Stimulated activated CD4-positive, alpha-beta T cell treated with anti-CD3 and anti-CD28 coated beads, TNF-alpha, amount 100 ng/mL, for 1 hour (primary cell): ENCODE measurements at places on chromosomes 16 and 17.
A peak's percentile ranks its signal among the peaks of the same experiment; 100 is the strongest.

DNA sequence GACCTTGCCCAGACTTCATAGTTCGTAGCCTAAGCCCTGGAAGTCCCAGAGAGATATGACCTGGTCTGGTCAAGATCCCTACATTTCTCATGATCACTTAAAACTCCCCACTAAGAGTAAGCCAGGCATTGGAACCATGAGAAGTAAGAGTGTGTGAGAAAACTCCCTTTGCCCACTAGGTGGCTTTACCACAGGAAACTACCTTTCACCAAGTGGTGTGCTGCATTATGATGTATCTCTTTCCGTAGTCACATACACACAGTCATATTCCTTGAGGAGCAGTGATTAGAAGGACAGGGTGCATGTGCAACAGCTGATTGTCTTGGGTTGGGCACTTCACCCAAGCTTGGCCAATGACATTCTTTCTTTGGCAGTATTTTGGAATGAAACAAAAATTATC is 639.3 kb downstream of the KCNJ2 start:
- no peak for DNase-seq

- no peak for DNase-seq
These were observed 65.7 kb downstream of the HLF start for GRCh38 chr17:55330344-55330933.

GRCh38 chr17:55694286-55694910 is 28.3 kb downstream of the TMEM100 start:
- no peak for DNase-seq

DNA sequence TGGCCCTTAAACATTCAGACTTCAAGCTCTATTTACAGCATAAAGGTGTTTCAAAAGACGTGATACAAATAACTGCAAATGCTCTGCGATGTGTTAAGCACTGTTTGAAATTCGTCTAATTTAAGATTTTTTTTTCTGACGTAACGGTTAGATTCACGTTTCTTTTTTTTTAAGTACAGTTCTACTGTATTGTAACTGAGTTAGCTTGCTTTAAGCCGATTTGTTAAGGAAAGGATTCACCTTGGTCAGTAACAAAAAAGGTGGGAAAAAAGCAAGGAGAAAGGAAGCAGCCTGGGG is 681 bp upstream of the MAPT start:
- no peak for DNase-seq

- DNase-seq: no peak
These were observed 105.2 kb downstream of the ABCA8 start for GRCh38 chr17:68849673-68850610.

GRCh38 chr16:84194018-84194417 is 3.1 kb downstream of the ADAD2 start:
- DNase-seq: no peak

DNA sequence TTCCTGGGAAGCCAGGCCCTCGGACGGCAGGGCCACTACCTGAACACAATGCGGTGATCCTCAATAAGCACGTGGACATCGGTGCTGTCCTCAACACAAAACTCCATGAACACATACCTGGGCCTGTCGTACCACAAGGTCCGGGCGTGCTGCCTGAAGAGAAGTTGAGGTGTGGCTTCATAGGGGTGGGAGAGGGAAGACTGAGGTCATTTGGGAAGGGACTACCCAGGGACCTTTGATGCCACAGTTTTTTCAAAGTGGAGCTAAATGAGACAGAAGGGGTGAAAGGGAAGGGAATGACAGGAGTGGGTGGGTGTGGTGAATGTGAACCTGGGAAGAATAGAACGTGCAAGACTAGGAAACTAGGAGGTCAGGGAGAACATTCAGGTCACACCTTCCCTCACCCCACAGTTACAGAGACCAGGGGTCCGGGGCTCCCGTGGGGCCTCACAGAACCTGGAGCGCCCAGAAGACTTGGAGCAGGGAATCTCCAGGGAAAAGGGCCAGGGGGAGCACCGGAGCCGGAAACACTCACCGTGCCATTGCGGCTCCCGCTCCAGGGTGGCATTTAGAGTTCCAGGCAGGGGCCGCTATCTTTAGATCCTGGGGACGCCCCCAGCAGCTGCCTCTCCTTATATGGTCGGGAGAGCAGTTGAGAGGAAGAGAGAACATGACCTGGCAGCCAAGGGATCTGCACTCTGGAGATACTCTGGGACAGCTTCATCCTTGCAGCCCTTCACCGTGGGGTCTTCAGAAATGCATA is at the start of gene PTGES3L:
Gene PTGES3L (minus strand): TSS at position 570 of the 763 bp plus-strand sequence. CDS start 27 bp downstream, at position 543.
- no peak for DNase-seq

GRCh38 chr17:75288770-75289114 is 491 bp downstream of the SLC25A19 start:
- DNase-seq: peak; percentile 9

DNA sequence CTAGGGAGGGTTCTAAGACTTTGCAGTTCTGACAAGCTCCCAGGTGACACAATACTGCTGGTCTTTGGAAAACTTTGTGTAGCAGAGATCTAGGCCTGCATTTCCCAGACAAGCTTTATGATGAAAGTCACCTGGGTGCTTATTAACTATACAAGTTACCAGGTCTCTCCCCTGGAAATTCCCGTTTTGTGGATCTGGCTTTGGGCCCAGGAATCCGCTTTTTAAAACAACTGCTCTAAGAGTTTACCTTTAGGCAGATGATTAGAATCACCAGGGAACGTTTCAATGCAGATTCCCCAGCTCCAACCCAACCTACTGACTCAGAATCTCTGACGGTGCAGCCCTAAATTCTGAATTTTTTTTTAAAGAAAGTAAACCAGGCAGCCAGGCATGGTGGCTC is 36.3 kb downstream of the MYH3 start:
- no peak for DNase-seq

- DNase-seq: no peak
These were observed 108.2 kb downstream of the SLC39A11 start for GRCh38 chr17:72984145-72984925.

GRCh38 chr17:66331038-66331816 is 28.8 kb downstream of the PRKCA start:
- no peak for DNase-seq

GRCh38 chr16:27867122-27868110 is 196.1 kb downstream of the GSG1L start:
- DNase-seq: peak; percentile 14

GRCh38 chr17:44001461-44001920 is 2.9 kb upstream of the NAGS start:
- DNase-seq: no peak

- DNase-seq: no peak
These were observed 9.8 kb downstream of the MYL4 start for GRCh38 chr17:47218896-47219430.

DNA sequence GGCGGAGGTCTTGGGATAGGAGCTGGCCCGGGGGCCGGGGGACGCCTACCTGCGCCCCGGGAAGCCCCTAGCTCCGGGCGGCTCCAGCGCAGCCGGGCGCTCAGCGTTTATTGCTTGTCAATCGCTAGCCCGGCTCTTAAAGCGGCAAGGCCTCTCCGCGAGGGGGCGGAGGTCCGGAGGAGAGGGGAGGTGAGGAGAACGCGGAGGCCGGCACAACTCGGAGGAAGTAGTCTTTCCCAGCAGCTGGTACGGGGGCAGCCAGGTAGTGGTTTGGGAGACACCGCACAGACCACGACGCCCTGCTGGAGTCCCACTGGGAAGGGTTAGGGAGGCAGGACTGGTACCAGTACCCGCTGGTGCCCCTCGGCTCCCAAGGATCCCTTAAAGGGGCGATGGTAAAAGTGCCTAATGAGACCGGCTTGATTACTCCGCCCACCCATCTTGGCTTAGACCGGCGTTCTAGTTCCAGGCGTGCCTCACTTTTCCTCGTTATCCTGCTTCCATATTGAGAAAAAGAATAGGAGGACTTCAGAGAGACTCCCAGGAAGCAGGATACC is at the start of gene MPP2:
Gene MPP2 (minus strand): TSS at position 112 of the 557 bp plus-strand sequence. CDS start 3,076 bp downstream, outside the sequence.
- no peak for DNase-seq

DNA sequence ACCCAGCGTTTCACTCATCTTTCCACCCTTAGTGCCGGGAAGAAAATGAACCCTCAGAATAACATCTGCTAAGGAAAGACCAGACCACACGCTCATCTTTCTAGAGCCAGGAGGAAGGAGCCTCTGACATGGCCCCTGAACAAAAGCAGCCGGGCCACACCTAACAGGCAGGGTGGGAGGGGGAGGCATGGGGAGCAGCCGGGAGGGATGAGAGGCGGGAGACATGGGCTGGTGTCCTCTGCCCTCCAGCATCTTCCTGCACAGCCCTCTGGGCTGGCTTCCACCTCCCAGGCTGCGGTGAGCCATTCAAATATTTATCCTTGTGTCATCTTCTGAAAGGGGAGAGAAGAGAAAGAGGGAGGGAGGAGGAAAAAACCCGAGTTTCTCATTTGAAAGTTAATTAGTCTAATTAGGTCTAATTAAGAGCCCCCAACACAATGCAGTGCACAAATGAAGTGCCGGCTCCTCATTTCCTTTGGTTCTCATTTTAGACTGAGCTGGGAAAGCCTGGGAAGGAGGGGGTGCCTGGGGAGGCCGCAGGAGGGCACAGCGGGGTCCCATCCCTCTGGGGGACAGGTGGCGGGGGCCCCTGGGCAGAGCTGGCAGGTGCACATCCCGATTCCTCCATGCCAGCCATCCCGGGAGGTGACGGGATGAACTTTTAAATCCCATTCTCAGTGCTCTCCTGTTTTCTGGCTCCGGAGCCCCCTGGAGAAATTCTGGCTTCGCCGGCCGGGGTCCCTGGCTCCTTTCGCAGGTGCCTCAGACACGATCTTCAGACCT is 90.5 kb downstream of the ENGASE start:
- DNase-seq: no peak

DNA sequence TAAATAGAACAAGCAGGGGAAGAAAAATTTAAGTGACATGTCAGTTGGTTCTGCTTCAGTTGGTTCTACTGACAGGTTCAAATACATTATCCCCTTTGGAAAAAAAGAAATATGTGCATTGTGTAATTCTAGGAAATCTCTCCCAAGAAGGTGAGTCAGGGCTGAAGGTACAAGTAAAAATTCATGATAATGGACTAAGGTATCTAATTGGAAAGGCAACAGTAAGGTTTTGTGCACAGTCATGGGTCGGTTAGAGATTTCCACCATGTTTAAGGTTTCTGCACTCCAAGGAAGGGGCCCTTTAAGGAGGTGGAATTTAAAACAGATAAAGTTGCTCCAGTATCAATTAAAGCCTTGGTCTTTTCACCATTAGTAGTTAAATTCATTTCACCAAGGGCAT is 17.9 kb upstream of the B4GALNT2 start:
- no peak for DNase-seq

DNA sequence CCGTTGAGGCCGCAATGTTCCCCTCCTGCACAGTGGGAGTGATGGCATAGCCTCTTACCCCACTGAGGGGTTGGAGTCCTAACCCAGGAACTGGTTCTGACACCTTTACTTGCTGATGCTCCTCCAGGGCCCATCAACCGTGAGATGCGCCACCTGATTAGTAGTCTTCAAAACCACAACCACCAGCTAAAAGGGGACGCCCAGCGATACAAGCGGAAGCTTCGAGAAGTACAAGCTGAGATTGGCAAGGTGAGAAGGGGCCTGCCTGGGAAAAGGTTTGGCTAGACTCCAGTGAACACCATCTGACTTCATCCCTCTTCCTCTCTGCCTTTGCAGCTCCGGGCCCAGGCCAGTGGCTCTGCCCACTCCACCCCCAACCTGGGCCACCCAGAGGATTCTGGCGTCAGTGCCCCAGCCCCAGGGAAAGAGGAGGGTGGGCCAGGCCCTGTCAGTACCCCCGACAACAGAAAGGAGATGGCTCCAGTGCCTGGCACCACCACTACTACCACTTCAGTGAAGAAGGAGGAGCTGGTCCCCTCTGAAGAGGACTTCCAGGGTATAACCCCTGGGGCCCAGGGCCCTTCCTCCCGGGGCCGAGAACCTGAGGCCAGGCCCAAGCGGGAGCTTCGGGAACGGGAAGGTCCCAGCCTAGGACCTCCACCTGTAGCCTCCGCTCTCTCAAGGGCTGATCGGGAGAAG is 5.8 kb downstream of the RNF40 start:
- no peak for DNase-seq

DNA sequence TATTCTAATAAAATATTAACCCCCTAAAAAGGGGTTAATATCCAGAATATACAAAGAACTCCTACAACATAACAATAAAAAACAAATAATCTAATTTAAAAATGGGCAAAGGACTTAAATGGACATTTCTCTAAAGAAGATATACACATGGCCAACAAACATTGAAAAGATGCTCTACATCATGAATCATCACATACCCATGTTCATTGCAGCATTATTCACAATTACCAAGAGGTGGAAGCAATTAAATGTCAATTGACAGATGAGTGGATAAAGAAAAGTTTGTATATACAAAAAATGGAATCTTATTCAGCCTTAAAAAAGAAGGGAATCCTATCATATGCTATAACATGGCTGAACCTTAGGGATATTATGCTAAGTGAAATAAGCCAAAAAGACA is 36.8 kb downstream of the CPD start:
- DNase-seq: no peak

DNA sequence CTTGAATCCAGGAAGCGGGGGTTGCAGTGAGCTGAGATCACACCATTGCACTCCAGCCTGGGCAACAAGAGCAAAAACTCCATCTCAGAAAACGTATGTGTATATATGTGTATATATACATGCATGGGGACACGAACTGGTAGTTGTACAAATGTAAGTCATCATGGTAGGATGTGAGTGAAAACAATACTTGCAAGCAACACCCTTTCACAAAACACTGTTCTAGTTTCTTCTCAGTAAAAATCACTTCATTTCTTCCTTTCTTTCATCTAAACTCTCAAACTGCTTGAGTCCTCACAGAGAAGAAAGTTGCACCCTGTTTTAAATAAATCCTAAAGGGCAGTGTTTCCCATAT is 51.8 kb downstream of the METTL16 start:
- no peak for DNase-seq

GRCh38 chr16:4602331-4602730 is 12.4 kb downstream of the UBALD1 start:
- no peak for DNase-seq
